ENCODE measurements at places on chromosomes 1 and 21.

DNA sequence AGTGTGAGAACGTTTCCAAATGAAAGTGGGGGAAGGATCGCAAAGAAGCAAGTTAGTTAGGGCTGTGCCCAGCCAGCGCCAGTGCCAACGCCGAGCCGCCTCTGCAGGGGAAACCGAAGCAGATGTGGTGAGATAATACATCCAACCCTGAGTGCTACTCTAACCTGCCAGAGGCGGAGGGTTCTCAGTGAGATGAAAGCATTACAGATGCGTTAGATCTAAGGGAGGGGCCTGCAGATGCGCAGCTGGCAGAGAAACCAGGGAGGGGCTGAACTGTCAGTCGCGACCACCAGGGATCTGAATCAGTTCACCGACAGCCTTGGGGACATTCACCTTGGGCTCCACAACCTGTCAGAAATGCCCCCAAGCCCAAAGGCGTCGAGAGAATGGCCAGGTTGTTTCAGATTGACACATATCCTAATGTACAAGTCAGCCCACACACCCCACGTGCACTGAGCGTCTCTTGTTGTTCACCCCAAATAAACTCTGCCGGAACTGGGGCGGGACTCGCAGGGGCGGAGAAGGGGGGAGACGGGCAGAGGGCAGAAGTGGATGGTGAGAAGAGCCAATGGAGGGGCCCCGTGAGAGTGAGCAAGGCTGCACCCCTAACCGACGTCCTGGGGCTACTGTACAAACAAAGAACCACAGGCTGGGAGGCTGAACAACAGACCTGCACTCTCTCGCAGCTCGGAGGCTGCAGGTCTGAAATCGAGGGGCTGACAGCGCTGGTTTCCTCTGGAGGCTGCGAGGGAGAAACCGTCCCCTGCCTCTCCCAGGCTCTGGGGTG lies 8.7 kb upstream of the UMODL1 start:
- no peak for DNase-seq

- peak; percentile 86 for DNase-seq
These were observed 14.0 kb downstream of the HSF2BP start for GRCh38 chr21:43645136-43645891.

GRCh38 chr1:87642581-87643221 lies 314.0 kb downstream of the LMO4 start:
- no peak for DNase-seq

DNA sequence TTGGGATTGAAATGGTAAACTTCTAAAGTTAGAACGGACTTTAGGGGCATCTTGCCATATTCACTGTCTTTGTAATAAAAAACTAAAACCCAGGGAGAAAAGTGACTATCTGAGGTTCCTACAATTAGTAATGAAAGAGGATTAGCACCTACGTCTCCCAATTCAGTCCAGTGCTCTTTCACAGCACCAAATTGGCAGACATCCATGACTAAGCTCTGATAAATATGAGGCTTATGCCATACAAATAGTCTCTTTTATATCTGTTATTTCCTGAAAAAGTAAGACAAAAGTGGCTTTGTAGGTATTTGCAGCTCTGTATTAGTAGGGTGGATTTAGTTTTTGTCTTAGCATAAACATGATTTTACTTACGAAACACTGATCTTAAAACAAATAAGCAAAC lies 315.0 kb upstream of the NRIP1 start:
- DNase-seq = no peak

DNA sequence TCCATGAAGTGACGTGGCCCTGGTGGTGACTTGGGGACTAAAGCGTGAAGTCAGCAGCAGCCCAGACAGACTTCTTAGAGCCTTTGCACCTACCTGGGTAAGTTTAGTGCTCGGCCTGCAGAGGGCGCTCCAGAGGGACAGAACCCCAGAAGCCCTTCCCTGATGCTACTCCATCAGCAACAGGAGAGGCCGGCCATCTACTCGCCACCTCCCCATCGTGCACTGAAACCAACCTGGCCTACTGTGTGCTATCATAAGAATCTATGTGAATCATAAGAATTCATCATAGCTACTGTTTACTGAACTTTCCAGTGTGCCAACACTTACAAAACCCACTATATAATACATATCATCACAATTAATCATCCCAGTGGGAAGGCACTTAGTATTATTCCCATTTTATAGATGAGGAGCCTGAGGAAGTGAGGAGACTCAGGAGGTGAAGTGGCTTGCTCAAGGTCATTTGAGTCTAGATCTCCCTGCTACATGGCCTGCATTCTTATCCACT lies 7.9 kb upstream of the EDN2 start:
- peak; percentile 19 for DNase-seq

- peak; percentile 74 for DNase-seq
These were observed 7.6 kb upstream of the IL22RA1 start for GRCh38 chr1:24150234-24151174.

DNA sequence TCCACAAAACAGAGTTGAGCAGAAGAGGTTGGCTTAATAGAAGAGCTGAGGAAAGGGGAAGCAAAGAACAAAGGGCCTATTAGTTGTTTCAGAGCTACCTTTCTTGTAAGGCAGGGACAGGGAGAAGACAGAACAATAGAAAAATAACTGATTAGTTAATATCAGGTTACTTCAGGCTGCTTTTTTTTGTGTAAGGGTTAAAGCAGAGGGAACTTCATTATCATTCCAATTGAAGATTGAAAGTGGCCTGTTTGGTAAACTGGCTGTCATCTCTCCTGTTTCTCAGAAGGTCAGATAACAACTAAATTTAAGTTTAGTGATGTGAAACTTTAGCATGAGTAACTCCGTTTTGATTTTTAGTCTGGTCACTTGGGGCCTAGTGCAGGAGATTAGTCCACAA lies 22.3 kb downstream of the CDC42 start:
- DNase-seq = no peak

DNA sequence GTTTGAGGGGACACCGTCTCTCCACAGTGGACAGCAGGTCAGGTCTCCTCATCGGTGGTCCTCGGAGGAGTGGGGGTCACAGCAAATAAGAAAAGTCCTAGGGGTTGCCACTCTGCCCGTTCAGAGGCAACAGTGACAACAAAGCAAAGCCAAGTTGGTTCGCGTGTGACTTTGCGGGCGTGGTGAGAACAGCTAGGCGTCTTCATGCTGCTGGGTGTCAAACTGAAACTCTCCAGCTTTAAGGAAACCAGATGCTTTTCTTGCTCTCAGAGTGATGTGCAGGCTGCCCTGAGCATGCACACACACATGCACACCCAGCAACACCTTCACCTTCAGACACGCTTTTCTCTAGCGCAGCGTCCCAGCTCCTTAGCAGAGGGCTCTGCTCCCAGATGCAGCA lies 70.1 kb upstream of the ARHGEF16 start:
- no peak for DNase-seq

- no peak for DNase-seq
These were observed 71.5 kb upstream of the CXADR start for GRCh38 chr21:17441370-17441769.

GRCh38 chr1:37478451-37478881 lies 4.1 kb downstream of the ZC3H12A start:
- no peak for DNase-seq

- DNase-seq = peak; percentile 12
These were observed 43.6 kb downstream of the PBX1 start for GRCh38 chr1:164602480-164603093.

DNA sequence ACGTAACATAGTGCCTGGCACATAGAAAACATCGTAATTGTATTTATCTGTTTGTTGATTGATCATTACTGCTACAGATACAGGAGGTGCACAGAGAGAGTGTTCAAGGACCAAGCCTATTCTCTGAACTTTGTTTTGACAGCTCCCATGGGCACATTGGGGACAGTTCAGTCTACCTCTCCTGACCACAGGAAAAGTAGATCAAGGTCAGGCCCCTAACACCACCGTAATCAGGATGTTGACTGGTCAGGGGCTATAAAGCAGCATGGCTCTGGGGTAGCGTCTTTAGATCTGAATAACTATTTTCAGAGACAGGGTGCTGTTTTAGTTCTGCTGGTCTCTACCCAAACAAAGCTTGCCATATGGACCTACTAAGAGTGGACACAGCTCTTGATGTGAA lies 223.1 kb upstream of the IRF2BP2 start:
- DNase-seq = no peak

DNA sequence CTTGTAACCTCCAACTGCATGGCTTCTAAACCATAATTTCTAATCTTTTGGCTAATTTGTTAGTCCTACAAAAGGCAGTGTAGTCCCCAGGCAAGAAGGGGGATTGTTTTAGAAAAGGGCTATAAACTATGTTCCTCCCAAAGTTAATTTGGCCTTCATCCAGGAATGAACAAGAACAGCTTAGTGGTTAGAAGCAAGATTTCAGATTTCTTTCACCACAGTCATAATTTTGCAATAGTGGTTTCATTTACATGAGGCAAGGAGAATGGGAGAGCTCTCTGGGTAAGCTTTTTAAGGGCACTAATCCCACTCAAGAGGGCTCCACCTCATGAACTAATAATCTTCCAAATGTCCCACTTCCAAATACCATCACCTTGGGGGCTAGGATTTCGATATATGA lies 1353.9 kb downstream of the NCAM2 start:
- DNase-seq = no peak

DNA sequence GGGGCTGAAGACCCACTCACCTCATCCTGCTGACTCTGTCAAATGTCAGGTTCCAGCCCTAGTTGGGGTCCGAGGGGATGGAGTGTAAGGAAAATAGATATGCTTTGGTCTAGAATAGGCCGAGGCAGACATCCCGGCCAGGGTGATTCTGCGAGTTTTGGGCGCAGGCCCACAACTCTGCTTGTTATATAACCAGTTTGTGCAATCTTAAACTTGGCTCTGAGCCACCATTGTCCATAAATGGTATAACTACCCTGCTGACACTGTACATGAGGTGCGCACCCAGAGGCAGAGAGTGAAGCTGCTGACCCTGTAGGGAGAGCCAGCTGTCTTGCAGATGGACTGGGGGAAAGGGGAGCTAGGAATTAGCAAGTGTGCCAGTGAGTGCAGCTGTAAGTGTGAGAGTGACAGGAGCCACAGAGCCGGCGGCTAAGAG lies 1388.8 kb downstream of the AMY1C start:
- no peak for DNase-seq

- no peak for DNase-seq
These were observed at the start of gene CD247 for GRCh38 chr1:167518331-167518700. Gene CD247 (minus strand): TSS chr1:167518529. CDS start chr1:167518465, 64 bp downstream.

DNA sequence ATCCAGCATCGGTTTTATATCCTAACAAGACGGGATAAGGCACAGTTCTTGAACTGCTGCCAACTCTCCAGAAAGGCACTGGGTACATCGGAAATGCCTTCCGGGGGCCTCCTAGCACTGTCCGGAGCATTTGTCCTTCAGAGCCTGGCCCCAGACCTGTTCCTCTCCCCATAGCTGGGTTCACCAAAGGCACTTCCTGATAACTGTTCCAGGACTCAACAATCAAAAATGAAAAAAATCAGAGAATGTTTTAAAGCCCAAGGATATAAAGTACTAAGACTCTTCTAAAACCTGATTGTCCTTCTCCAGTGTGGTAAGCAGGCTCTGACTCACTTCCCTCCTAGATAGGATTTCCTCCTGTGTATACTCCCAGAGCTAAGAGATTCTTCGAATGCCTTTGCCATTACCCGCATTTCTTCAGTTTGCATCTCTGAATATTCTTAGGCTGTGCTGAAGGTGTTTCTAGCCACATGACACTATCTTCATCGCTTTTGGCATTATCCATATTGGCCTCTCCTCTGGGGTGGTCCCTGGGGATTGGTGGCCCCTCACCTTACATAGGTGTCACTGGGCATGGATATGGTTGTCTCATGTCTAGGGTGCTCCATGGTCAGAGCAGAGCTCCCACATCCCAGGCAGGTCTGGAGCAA lies 112.9 kb downstream of the ZBTB18 start:
- peak; percentile 93 for DNase-seq

DNA sequence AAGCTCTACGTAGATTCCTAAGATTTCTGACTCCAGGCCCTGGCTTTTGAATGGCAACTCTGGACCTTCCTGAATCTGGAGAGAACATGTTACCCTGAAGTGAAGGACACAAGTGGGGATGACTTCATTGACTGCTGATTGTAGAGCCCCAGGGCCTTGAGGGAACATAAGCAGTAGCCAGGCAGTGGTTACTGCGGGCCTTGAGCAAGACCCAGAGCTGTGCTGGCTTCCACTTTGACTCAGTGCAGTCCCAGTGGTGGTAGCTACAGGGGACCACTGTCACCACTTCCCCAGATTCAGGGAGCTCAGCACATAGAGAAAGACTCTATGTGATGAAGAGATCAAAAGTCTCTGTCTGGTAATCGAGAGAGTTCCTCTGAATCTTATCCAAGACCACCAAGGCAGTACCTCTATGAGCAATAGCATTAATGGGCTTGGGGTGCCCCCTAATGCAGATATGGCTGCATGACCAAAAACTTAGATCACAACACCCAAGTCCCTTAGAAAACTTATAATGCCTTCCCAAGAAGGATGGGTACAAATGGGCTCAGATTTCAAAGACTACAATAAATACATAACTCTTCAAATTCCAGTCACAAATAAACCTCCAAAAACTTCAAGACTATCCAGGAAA lies 1278.3 kb downstream of the AMY1C start:
- no peak for DNase-seq

DNA sequence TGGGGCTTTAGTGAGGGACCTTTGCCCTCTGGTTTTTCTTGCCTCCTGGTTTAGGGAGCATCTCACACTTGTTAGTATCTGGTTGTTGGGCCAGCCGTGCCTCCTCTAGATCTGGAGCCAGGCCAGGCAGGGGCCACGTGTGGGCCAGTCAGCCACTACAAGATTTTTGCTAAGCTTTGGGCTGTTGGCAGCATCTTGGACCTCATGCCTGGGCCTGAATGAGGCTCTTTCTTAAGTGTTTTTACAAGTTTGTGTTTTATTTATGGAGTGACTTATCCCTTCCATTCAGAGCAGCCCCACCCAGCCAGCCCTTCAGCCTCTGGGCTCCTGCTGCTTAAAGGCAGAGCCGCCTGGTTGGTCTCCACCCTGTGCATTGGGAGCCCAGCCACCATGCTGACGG lies 1.6 kb upstream of the SH3BGRL3 start:
- DNase-seq = peak; percentile 73

- no peak for DNase-seq
These were observed 55.5 kb upstream of the TIAM1 start for GRCh38 chr21:31399591-31399990.

- DNase-seq = no peak
These were observed 66.1 kb downstream of the UCK2 start for GRCh38 chr1:165893507-165893906.

GRCh38 chr21:21715266-21715969 lies 717.2 kb downstream of the NCAM2 start:
- no peak for DNase-seq

GRCh38 chr1:157512036-157512969 lies 40.0 kb downstream of the FCRL5 start:
- DNase-seq = no peak

DNA sequence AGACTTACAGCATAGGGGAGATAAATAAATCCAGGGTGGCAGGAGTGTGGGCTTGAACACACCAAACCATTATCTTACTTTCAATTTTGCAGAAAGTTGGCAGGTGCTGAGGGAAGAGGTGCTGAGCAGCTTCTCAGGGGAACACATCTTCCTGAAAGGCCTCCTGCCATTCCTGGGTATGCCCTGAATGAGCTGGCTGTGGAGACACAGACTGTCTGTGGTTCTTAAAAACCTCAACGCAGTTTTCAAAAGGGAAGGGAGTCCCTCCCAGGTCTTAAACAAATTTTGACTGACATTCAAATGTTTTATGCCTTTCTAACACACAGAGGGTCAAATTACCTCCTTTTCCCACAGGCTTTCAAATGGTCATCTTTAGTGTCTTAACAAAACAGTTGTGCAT lies 166.9 kb downstream of the TNFSF18 start:
- no peak for DNase-seq

- DNase-seq = no peak
These were observed 20.5 kb upstream of the THRAP3 start for GRCh38 chr1:36203554-36204346.

GRCh38 chr1:219269171-219269570 lies 95.5 kb downstream of the LYPLAL1 start:
- no peak for DNase-seq

Data from NCI-H460 (cell line).